ENCODE measurements at places on chromosomes 11 and 22.

DNA sequence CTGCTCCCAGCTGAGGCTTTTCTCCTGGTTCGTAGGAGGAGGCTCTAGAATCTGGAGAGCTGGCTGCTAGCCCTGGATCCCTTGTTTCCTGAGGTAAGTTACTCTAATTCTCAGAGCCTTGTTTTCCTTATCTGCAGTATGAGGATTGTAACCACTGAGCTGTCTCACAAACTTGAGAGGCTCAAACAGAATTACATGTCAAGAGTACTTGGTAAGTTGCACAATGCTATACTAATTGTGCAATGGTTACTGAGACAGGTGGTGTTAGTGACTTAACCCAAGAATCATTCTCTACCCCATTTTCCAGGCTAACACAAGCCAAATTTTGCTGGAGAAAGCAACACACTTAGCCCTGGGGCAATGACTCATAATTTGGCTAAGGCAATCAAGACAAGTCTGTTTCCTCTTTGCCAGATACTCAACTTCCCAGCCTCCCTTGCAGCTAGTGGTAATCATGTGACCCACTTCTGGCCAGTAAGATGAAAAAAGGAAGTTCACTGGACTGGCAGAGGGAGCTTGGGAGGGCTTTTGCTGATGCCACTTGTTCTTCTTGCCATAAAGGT, 348.0 kb downstream of the TENM4 start:
- peak; percentile 23 for DNase-seq

- no peak for DNase-seq
Measured at GRCh38 chr11:121929581-121929980, 186.4 kb downstream of the BLID start.

DNA sequence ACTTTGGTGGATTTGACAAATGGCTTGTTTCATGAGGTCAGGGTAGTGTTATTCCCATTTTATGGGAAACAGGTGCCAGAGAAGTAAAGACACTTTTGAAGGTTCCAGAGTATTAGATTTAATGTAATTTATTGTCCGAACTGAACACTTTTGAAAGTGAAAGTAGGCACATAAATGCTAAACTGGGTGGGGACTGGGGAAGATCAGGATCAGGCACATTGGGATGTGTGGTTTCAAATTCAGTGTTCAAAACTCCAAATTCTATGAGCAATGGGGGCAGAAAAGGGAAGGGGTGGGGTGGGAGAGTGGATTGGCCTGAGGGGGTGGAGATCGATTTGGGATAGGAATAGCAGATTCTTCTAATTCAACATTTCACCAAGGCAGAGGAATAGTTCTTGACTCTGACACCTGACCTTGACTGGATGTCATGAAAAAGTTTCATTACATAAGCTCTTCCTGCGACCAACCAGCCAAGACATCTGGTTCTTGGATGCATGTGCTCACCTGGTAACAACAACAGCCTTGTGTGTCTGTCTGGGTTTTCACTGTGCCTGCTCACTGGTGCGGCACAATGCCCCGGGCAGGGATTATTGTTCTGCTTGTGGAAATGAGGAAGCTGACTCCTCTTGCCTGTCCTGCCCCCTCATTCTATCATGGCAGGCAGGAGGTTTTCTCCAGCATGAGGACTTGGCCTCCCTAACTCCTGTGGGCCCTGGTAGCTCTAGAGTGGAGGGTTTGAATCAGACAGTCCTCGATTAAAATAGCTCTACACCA, 10.8 kb downstream of the PPFIBP2 start:
- no peak for DNase-seq

DNA sequence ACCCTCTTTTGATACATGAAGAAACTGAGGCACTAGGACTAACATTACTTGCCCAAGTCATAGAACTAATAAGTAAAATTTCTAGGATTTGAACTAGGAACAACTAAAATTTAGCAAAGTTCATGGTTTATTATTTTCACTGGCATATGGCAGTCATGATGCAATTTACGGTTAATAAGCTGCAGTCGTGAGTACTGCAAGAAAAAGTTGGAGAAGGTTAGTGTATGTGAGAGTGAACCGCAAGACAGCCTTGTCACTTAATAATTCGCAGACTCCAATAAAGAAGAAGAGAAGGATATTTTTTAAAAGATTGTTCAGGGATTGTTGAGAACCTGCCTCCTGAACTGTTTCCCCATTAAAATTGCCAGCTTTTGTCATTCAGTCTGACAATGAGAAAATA, 663.4 kb upstream of the TENM4 start:
- DNase-seq = no peak

DNA sequence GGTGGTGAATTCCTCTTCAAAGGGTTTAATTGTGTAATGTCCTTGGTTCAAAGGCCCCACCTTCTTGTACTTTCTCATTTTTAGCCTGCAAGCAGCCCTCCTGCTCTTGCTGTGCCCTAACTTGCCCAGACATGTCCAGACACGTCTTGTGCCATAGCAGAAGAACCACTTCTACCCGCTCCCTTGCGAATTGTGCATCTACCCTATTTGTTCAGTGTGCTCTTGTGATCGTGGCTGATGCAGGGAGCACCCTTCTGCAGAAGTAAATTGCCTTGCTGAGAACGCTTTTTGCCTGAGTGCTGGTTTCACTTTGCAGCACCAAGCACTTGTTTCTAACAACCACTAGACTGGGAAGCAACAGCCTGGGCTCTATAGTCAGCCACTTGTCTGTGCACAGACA, 249.4 kb downstream of the SBF2 start:
- DNase-seq = peak; percentile 50

DNA sequence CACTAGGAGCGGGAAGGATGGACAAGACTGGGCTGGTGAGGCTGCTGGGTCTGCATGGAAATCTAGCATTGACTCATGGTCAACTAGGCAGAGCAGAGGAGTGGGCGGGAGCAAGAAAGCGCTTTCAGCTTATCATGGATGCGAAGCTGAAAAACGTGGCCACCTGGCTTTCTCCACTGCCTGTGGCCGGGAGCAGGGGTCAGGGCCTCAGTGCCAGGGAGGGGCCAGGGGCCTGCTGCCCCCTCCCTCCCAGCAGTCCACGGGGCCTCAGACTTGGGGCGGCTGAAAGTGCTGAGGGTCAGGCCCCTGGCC, 45.5 kb downstream of the ALX4 start:
- no peak for DNase-seq

DNA sequence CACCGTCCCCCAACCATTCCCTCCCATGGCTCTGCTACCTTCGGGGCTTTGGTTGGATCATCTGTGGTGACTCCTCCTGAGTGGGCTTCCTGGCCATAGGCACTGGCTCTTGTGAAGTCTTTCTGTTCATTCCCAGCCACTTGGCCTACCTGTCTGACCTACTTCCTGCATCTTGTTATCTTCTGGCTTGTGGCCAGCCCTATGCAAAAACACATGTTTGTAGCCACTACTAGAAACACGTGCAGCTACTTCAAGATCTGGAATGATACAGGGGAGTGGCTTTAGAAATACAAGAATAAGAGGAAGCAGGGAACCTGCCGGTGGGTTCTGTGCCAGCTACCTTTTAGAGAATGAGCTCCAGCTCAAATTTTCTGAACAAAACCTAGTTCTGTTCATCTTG, 20.9 kb downstream of the RCOR2 start:
- no peak for DNase-seq

- DNase-seq = peak; percentile 44
Measured at GRCh38 chr22:32410459-32410858, 1.6 kb downstream of the RTCB start.

GRCh38 chr11:67347964-67348749, 5.2 kb downstream of the POLD4 start:
- no peak for DNase-seq

DNA sequence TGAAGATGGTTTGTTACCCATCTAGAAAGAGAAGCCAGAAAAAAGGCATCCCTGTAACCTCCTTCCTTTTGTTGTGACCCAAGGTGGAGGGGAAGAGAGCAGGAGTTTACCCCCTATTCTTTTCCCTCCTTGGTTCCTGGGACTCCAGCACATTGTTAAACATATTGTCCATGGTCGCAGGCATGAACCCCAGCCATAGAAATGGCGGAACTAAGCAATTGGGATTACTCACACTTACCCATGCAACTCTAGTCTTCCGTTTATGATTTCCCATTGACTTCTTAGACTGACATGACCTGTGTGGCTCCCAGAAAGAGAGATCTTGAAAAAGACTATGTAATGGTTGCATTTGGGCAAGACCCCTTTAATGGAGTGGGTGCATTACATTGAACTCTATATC, 45.4 kb downstream of the OR4C46 start:
- DNase-seq = no peak

GRCh38 chr11:31687861-31688260, 123.3 kb downstream of the PAX6 start:
- no peak for DNase-seq

DNA sequence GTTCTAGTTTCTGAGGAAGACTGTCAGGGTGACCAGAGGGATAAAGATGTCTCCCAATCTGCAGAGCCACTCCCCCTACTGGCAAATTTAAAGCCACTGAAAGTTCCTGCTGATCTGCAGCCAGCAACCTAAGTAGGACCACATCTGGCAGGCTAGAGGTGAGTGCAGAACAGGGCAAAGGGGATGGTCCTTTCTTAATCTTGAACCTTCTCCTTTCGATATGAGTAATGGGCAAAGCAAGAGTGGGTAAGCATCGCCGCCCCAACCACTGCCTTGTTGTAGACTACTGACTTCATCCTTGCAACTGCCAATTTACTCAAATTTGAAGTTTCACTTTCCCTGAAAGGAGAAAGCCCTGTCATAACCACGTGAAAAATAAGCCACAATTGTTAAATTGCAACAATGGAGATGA, 30.7 kb downstream of the SCUBE2 start:
- peak; percentile 21 for DNase-seq

- no peak for DNase-seq
Measured at GRCh38 chr22:11627436-11627797, 3900.6 kb upstream of the OR11H1 start.

DNA sequence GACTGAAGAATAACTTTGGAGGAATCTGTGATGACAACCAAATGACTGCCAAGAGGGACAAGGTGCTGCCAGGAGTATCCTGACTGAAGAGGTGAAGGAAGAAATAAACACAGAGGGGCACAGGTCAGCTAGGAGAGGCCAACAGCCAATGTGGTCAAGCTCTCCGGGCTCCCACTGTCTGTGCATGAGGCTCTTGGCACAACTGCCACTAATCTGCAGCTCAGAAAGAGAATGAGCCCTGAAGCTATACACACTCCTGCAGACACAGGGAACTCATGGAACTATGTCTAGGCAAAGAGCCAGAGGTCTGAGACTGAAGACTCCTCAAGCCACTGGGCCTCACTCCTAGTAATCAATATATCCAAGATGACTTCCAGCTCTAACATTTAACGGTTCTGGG, 7.0 kb downstream of the THRSP start:
- no peak for DNase-seq

DNA sequence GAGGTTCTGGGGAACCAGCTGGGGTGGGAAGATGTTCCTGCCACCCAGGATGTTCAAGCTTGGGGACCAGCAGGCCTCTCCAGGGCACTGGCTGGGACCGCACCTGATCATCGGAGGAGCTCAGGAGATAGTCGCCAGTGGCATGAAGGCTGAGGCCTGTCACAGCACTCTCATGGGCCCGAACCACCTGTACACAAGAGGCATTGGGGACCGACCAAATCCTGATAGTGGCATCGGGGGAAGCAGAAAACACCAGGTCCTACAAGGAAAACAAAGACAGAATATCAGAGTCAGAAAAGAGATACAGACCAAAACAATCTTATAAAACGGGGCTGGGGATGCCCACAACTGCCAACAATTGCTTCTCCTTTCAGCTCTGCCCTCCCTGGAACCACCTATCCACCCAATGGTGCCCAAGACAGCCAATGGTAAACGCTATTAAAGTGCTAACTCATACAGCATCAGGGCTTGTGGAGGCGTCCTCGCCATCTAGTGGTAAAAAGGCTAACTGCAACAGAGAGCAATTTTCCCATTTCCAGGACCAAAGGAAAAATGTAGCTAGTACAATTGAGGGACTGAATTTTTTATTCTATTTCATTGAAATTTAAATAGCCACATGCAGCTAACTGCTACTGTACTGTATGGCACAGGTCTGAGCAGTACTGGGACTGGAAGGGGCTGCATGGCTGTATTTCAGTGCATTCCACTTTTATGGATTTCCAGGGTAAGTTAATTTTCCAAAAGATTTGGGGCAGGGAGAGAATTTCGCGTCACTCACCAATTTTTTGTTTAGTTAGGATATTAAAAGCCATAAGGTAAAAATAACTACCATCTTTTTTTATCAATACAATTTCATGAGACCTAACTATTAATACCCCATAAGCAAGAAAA, 7.1 kb downstream of the PRPF19 start:
- DNase-seq = peak; percentile 76

DNA sequence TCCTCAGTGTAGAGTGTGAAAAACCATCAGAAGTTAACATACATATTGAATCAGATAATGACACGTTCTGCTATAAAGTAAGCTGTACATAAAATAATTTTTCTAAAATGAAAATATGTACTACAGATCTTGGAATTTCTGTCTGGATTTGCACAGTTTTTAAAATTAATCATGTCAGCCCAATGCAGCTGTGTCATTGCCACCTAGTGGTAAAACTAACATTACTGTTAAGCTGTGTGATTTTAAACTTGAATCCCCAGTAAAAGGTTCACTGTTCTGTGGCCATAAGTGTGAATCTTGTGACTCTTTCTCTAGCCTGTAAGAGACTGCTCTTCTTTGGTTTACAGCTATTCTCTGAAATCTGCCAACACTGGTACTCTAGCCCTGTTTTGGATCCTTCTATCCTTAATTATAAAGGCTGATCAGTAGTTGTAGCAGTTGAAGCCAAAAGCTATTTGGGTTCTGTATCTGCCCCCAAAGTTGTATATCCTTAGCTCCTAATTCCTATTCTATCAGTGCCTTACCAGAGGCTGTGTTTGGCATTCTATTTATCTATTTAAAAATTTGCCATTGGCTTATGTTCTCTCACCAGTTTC, 4.0 kb downstream of the JRKL start:
- DNase-seq = peak; percentile 74

GRCh38 chr11:10324474-10324873, 19.6 kb downstream of the ADM start:
- no peak for DNase-seq

GRCh38 chr22:38081941-38082828, 1.8 kb downstream of the SLC16A8 start:
- DNase-seq = no peak

- DNase-seq = no peak
Measured at GRCh38 chr11:131378931-131379330, 8.5 kb downstream of the NTM start.

DNA sequence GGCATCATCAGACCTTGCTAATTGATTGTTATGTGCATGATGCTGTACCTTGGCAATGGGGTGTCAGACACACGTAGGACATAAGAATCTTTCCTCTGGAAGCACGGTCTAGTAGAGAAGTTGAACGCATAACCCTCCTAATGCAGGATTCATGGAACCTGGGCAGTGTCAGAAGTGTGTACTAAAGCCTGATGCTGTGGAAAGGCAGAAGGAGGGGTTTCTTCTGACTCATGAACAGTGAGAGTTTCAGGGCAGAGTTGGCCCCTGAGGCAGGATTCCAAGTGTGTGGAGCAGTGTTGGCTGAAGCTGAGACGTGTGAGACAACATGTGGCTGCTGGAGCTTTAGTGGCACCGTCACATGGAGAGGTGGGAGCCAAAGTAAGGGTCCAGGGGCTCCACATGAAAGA, 3.5 kb downstream of the PANX1 start:
- DNase-seq = no peak
